ENCODE measurements at places on chromosomes 7 and 10.
A peak's percentile ranks its signal among the peaks of the same experiment; 100 is the strongest.

GRCh38 chr7:100163006-100163531, 4.5 kb upstream of the TRAPPC14 start:
- no peak for DNase-seq

DNA sequence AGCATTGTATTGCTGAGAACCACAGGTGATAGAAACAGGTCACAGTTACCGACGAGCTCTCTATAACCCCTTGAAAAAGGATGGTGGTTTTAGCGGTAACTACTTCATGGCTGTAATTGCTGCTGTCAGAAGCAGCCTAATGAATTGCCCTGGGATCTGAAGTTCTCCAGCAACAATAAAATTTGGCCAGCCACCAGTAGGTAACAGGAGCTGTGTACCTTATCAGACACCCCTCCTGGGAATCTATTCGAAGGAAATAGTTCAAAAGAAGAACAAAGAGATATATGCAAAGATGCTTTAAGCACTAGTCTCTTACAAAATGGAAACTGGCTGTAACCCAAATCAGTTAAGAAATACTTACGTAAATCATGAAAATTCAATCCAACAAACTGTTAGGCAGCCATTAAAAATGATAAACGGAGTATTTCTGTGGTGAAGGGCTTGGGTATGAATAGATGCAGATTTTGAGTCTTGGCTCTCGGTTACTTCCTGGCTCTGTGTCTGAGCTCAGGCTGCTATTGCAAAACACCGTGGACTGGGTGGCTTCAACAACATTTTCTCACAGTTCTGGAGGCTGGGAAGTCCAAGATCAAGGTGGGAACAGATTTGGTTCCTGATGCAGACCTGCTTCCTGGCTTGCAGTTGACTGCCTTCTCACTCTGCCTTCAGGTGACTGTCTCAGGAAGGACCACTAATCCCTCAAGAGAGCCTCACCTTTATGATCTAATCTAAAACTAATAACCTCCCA, 1.6 kb downstream of the MSRB2 start:
- DNase-seq, result peak; percentile 59

DNA sequence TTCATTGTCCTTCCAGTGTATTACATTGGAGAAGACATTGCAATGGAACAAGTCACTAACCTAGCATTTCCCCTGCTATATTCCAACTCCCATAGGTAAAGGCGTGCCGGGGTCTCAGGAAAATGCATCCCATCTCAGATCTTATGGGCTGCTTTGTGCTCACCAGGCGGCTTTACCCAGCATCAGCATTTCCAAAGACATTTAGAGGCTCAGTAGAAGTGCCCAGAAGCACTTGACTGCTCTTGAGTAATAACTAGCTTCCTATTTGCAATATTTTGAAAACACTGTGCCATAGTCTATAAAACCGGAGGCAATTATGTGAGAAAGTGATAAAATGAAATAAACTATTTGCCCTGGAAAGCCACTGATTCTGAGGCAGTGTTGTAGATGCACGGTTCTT, 415.0 kb upstream of the NPVF start:
- no peak for DNase-seq

GRCh38 chr7:49766966-49767365, 6.5 kb upstream of the VWC2 start:
- DNase-seq, result no peak

DNA sequence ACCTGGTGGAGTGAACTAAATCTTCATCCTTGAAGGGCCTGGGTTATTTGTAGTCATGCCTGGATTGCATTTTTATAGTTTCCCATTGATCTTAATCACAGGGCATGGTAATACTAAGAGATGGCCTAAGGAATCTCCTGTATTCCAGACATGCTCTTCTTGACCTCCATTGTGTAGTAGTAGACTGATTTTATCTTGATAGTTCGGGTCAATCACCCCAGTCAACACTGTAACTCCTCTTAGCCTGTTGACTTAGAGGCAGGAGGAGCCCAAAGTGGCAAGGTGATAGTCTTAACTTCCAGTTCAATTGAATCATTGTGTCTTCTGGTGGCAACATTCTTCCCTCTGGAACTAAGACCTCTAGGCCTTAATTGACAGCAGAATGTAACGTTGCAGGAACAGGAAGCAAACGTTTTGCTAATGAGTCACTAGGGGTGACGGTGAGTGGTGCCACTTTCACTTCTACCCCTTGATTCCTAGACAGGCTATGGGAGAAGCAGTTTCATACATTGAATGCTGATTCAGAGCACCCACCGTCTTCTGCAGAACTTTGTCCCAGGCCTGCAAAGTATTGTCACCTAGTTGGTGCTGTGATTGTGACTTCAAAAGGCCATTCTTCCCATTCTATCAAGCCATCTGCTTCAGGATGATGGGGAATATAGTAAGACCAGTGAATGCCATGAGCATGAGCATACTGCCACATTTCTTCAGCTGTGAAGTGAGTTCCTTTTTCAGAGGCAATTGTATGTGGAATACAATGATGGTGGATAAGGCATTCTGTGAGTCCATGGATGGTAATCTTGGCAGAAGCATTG, 24.0 kb upstream of the PAPSS2 start:
- DNase-seq, result no peak

DNA sequence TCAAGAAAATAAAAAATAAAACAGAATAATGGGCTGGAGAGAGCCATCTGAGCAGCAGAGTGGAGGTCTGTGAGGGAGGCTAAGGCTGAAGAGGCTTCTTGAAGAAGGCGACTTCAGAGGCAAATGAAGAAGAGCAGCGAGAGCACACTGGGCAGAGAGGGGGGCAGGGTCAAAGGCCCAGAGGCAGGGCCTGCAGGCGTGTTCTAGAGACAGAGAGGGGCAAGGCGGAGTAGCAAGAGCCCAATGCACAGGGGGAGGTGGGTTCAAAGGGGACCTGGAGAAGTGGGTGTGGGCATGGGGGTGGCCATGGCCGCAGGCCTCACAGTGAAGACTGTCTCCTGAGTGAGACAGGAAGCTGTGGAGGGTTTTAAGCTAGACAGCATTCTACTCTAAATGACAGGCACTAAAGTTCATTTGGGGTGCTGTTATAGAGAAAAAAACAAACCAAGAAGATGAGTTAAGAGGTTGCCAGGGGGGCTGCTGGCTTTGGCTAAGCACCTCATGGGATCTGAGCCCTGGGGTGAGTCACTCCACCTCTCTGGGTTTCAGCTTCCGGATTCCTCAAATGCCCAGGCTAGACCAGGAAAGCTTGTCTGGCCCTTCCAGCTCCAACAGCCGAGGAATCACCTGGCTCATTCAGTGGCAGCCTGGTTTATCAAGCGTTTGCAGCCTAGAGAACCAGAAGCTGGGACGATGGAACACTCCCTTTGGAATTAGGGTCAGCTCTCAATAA, 81.7 kb downstream of the DLG5 start:
- no peak for DNase-seq

- no peak for DNase-seq
Observed at GRCh38 chr10:131973160-131973951, 8.4 kb downstream of the BNIP3 start.

- DNase-seq, result no peak
Observed at GRCh38 chr10:35456153-35456720, 119.9 kb downstream of the CCNY start.

GRCh38 chr7:44291733-44292419, 33.5 kb downstream of the CAMK2B start:
- no peak for DNase-seq

GRCh38 chr7:97078023-97078969, 39.2 kb upstream of the SDHAF3 start:
- no peak for DNase-seq

- DNase-seq, result no peak
Observed at GRCh38 chr10:110483633-110484032, 14.1 kb upstream of the DUSP5 start.

- DNase-seq, result no peak
Observed at GRCh38 chr10:124033887-124034218, 59.5 kb downstream of the CHST15 start.

GRCh38 chr10:17951868-17952371, at the start of gene SLC39A12:
Gene SLC39A12 (plus strand): TSS chr10:17951918. CDS start chr10:17953277, 1,359 bp downstream.
- no peak for DNase-seq

DNA sequence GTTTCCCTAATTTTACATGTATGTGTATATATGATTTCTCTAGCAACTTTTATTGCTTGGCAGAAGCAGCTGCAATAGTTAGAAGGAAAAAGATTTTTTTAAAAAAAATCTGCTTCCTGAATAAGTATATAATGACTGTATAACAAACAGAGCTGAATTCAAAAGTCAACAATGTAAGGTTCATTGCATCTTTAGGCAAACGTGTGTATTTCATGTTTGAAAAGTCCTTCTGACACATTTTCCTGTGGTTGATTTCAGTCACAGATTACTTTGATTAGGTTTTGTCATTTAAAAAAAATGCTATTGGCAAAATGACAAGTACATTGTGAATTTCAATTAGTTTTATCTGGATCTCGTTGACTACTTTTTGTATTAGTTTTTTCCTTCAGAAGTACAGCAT, 231.0 kb downstream of the CSTF2T start:
- no peak for DNase-seq

DNA sequence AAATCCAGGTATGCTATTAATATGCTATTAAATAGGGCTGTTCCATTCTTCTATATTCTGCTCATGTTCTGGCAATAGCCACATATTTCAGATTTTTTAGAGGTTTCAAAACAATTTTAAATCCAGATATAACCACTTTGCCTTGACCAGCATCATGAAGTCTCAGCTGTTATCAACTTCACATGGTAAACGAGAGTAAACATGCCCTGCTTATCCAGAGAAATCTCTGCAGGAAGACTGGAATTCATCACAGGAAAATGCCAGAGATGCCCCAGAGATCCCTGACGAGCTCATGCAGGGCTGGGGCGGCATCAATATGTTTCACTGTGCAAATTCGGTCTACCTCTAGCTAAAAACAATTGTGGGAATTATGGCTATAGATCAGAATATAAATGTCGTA, 126.5 kb downstream of the FANK1 start:
- DNase-seq, result no peak

DNA sequence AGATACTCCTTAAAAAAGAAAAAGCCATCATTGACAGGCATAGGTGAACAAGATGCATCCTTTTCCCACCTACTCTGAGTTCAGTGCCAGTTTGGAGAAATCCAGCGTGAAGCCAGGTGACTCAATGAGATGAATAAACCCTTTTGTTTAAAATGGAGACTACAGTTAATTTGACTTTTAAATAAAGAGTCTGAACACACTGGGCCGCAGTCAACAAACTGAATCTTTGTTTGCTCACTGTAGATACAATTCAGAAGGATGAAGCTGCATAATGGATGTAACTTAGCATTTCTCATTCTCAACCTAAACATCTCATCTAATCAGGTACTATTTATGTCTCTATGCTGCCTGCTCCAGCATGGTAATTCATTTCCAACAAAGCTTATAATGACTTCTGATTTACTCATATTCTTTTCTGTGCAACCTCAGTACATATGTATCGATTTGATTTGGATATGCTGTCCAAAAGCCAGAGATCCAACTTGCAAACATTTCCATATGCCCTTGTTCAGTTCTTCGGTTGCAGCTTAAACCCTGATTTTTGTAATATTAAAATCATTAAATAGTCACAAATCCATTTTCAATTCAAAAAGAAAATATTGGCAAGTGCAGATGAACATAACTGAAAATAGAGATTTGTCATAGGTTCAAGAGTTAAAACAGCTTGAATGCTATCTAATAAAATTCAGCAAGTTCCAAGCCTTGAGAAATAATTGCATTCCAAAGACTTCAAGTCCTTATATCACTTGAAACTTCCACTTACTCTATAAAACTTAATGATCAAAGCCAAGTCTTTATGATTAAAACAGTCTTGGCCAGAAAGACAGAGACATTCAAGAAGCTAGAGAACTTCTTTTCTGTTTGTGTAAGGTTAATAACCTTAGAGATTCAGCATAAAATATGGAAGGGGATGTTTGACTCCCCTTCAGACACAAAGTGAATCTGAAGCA, 67.8 kb downstream of the CPVL start:
- no peak for DNase-seq

GRCh38 chr10:18449611-18450026, 201.8 kb downstream of the NSUN6 start:
- no peak for DNase-seq

- DNase-seq, result no peak
Observed at GRCh38 chr7:40843338-40843985, 708.7 kb downstream of the SUGCT start.

DNA sequence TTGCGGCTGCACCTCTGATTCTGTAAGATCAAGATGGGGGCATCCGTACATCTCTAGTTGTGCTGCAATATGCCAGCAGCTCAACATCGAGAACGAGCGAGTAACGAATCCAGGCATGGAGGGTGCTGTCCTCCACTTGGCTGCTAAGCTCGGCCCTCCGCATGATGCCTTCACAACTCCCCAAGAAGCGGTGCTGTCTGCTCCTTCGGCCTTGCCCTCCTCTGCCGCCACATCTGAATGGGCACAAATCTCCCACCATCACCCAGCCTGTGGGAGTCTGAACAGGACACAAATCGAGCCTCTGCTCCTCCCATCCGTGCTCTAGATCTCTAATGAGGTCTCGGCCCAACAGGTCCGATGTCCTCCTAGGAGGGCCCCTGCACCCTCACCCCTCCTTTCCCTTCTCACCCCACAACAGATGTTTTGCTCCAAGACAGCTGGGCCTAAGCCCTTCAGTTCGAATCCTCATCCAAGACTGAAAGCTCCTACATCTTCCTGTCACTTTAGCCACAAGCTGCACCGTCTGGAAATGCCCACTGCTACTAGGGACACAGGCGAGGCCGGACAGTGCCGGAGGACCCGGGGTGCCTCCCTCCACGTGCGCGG, 86.7 kb downstream of the ZNF33B start:
- DNase-seq, result no peak

- no peak for DNase-seq
Observed at GRCh38 chr7:133501771-133502170, 248.9 kb downstream of the EXOC4 start.

- no peak for DNase-seq
Observed at GRCh38 chr10:8056871-8057331, 2.4 kb downstream of the GATA3 start.

- DNase-seq, result no peak
Observed at GRCh38 chr7:85890244-85890811, 703.5 kb upstream of the SEMA3D start.

GRCh38 chr7:142482891-142483658, 225.2 kb upstream of the PRSS58 start:
- DNase-seq, result no peak

DNA sequence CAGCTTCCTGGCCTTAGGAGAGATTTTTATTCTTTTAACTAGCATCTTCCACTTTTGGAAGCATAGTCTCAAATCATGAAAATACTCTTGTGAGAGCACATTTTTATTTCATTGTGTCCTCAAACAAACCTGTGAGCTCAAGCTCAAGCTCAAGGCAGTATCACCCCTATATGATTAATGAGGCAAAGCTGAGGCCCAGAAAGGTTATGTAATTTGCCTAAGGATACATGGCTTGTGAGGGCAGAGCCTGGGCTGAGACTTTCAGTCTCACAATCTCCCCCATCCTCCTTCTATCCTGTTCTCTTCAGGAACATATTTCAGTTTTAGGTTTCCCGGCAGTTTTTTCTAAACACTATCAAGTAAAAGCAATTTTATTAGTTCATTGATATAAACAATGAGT, 359.5 kb downstream of the PTEN start:
- no peak for DNase-seq

GRCh38 chr7:30308389-30308788, 24.0 kb downstream of the ZNRF2 start:
- DNase-seq, result no peak

GRCh38 chr10:7626283-7626682, 40.5 kb downstream of the ITIH5 start:
- no peak for DNase-seq

All from NCI-H2107 (cell line).